ENCODE measurements at places on chromosomes 1 and 21.

GRCh38 chr1:185693654-185694053, 40.5 kb upstream of the HMCN1 start:
- no peak for DNase-seq

- no peak for DNase-seq
Measured at GRCh38 chr1:93446837-93447451, 974 bp upstream of the FNBP1L start.

DNA sequence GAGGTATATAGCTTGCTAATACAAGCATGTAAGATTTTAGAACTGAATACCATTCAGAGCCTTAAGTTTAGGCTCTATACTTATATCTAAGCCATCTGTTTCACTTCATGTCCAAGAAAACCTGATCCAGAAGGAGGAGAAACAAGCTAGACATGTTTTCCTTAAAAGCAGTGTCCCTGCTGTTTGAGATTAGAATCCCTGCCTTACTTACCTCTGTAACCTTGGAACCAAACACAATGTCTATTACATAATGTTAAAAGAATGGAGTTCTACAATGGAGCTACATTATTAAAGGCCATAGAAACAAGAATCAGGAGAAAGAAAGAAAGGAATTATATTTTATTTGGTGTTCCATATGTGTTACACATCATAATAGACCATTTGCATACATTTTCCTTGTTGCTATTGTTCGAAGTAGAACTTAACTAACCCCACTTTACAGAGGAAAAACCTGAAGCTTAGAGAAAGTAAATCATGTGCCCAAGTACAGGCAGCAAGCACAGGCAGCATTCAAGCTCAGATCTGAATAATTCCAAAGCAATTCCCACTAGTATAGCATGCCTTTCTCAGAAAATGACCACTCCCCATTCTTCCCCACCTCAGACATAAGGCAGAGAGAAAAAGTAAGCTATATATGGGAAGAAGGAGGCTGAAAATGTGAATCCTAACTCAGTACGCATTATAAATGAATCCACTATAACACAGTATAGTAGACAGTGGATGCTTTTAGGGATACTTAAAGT, 380.1 kb upstream of the SPAG17 start:
- no peak for DNase-seq

- no peak for DNase-seq
Measured at GRCh38 chr1:92398519-92398918, 88.2 kb downstream of the GFI1 start.

- no peak for DNase-seq
Measured at GRCh38 chr1:153312570-153313186, at the start of gene PGLYRP3. Gene PGLYRP3 (minus strand): TSS chr1:153312952. CDS start chr1:153310665, 2,287 bp downstream.

DNA sequence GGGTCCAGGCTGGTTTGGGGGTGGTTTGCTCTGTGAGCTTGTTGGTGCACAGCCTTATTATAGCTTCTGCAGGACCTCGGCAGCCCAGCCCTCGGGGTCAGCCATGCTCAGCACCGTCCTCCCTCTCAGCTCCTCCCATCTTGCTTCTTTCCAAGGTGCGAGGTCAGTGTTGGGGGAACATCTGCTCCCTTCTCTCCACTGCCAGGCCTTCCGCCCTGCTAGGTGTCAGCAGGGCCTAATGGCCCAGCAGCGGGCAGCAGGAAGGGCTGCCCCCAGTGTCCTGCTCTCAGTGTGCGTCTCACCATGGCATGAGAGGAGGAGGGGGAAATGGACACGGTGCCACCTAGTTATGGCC, 36.5 kb upstream of the LRRC3 start:
- DNase-seq: no peak

DNA sequence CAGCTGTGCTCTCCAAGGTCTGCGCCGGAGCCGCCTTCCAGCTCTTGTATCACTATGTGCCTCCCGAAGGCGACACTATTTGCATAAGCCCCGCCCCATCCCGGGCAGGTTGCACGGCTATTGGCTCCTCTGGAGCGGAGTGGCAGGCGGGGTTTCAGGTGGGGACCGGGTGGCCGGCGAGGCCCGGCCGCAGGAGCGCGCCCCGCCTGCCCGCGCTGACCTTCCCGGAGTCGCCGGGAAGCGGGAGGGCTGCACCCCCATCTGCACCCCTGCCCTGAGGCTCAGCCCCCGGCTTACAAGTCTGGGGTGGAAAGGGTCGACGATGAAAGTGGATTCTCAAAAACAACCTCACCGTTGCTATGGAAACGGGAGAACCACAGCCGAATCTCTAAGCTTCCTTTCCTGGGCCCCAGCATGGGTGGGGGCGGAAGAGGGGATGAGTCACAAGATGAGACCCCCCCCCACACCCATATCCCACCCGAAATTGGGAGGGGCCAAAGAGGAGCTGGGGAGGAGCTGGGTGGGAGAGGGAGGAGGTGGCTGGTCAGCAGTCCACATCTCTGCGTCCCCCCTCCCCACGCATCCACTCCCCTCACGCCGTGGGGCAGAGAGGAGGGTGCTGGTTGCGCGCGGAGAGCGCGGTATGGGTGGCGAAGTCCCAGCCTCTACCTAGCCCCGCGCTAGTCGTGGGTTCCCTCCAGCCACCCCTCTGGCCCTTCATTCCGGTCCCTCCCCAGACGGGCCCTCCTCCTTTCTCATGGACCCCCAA, at the start of gene HPCAL4:
TSS of gene HPCAL4 (minus strand) at position 51 of the 769 bp plus-strand sequence. CDS start 6,830 bp downstream, outside the sequence.
- DNase-seq: peak; percentile 87

- DNase-seq: no peak
Measured at GRCh38 chr1:162498496-162498810, 835 bp downstream of the UHMK1 start.

DNA sequence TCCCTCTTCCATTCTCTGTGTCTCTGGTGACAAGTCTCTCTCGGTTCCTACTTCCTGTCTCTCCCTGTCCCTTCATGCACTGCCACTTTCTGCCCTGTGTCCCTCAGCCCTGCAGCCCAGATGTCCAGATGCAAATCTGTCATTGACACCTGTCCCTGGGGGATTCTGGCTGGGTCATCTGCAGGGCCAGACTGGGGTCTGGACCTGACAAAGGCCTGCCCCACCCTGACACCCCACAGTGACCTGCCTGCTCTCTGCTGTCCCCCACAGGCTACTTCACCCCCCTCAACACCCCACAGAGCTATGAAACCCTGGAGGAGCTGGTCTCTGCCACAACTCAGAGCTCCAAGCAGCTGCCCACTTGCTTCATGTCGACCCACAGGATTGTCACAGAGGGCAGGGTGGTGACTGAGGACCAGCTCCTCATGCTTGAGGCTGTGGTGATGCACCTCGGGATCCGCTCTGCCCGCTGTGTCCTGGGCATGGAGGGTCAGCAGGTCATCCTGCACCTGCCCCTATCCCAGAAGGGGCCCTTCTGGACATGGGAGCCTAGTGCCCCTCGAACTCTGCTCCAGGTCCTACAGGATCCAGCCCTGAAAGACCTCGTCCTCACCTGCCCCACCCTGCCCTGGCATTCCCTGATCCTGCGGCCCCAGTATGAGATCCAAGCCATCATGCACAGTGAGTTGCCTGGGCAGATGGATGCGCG, 7.2 kb downstream of the THEMIS2 start:
- no peak for DNase-seq

DNA sequence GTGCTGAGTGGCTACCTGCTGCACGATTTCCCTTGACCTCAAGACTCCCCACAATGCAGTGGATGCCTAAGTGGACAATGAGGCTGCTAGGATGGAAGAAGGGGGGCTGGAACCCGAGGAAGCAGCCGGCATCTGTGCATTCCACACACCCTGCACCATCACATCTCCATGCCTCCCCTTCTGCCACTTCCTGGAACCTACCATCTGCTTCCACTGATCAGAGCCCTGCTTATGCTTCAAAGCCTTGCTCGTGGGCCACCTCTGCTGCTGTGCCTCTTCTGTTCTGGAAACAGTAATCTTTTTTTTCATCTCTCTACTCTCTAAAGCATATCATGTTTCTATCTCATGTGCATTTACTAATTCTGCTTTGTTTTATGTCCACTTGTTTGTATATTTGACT, 66.2 kb upstream of the WDR26 start:
- no peak for DNase-seq

DNA sequence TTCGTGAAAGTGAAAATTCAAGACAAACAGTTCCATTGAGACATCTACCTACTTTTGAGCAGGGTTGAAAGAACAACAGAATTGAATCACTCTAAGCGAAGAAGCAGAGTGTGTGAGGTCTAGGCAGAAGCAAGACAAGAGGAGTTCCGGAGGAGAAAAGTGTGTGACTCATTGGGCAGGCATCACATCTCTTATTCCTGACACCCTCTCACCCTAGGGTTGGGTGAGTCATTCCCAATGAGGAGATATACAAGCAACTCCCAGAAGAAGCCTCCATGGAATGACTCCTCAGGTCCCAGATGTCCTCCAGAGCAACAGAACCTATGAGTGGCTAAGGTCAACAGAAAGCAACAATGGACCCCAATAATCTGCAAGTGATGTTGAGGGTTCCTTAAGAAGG, 138.1 kb downstream of the TPR start:
- no peak for DNase-seq

DNA sequence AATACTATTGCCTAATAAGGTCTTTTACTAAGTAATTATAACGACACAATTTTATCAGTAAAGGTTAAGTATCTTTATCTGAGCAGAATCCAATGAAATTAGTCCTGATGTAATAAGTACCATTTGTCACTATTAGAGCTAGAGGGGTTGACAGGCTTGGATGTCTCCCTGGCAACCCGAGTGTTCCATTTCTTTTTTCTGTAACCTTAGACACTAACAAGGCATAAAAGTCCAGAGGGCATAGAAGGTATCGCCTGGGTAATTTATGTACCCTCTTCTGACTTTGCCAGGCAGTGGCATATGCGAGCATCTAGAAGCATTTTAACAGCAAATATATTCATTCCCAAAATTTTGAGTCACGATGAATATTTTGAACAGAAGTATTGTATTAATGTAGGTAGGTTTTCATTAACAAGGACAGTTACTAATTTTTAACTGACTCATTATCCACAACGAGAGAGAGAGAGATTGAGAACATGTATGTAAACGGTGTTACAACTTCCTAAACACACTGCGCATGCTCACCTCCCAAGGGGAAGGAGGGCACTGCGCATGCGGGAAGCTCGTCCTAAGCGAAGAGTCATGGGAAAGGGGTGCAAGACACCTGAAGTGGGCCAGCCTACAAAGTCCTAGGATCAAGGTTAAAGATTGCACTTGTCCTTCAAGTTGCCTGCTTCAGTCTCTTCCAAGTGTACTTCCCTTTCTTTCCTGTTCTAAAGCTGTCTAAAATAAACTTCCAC, 423.9 kb downstream of the DSCAM start:
- DNase-seq: no peak

DNA sequence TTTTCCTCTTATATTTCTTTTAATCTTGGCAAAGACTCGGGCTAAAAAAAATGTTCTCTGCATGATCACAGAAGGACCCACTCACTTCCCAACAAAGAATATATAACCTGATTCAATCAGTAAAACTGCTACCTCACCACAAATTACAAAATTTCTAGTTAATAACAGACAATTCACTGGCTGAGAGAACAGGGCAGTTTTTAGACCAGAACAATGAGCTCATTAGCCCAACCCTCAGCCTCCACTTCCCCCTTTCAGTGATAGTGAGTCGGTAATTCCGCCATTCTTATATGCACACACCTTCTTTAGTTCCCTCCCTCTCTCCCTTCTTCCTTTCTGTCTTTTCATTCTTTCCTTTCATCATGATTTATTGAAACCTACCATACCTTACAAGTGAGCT, 8.9 kb downstream of the SIPA1L2 start:
- no peak for DNase-seq

- DNase-seq: no peak
Measured at GRCh38 chr21:38802050-38803026, 3.4 kb upstream of the ETS2 start.

- DNase-seq: no peak
Measured at GRCh38 chr1:7755448-7755847, 15.6 kb upstream of the VAMP3 start.

DNA sequence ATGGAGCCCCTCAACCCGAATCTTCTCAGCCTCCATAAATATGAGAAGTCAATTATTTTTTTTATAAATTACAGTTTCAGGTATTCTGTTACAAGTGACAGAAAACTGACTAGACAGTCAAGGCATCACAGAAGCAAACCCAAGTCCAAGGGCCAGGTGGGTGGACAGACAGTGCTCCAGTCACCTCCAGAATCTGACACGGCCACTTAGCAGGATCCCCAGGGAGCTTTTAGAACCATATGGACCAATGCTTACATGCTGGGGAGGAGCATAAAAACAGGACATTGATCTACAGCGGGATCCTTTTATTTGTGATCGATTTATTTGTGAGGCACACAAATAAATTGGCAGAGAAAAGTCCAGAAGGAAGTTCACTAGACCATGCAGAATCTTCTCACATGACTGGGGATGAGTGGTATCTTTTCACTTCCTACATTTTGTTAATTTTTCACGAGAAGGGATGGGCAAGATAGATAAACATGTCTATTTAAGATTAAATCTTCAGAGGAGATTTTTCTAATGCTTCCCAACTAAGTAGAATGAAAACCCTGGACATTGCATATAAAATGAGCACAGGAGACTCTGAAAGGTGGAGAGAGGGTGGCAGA, 15.0 kb downstream of the ZNF496 start:
- no peak for DNase-seq

- no peak for DNase-seq
Measured at GRCh38 chr1:196278816-196279215, 329.4 kb downstream of the KCNT2 start.

DNA sequence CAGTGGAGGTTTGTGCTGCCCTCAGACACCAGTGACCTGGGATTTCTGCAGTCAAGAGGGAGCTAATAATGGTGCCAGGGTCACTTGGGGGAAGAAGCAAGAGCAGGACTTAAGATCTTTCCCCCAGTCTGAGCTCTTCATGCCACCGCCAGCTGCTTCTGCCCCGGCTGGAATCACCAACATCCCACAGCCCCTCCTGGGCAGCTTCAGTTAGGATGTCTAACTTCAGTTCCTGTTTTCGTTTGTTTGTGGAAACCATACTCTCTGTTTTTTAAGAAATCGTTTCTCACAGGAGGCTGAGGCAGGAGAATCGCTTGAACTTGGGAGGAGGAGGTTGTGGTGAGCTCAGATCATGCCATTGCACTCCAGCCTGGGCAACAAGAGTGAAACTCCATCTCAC, 25.6 kb upstream of the PRDM2 start:
- no peak for DNase-seq

GRCh38 chr1:202934755-202935154, 7.7 kb upstream of the KLHL12 start:
- DNase-seq: no peak

GRCh38 chr1:44609412-44609767, 64.9 kb downstream of the TMEM53 start:
- DNase-seq: no peak

- no peak for DNase-seq
Measured at GRCh38 chr1:232766241-232766890, 38.9 kb upstream of the MAP10 start.
